Activated effector memory CD4-positive, alpha-beta T cell treated with Interleukin-2 at 50 U/mL for 16 hours (primary cell): ENCODE measurements at places on chromosomes 5 and 9.
A peak's percentile ranks its signal among the peaks of the same experiment; 100 is the strongest.

DNA sequence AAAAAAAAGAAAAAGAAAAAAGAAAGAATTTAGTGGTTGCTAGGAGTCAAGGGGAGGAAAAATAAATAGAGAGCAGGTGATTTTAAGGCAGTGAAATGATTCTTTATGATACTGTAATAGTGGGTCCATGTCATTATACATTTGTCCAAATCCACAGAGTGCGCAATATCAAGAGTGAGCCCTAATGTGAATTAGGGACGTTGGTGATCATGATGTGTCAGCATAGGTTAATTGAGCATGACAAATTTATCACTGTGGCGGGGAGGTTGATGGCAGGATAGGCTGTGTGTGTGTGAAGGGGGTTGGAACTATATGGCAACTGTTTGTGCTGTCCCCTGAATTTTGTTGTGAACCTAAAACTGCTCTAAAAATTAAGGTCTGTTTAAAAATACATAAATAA lies 357.8 kb downstream of the ICE1 start:
- no peak for DNase-seq

GRCh38 chr5:134247428-134248224 lies 21.8 kb upstream of the PPP2CA start:
- DNase-seq = no peak

DNA sequence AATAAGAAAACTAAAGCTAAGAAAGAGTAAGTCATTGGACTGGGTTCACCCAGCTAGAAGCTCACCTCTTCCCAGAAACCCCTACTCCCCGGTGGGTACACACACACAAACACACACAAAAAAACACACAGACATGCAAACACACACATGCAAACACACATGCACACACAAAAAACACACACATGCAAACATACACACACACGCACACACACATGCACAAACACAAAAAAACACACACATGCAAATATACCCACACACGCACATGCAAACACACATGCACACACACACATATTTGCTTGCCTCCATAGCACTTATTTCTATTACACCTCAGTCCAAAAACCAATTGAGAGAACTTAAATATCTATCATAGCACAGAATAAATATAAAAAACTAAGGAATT lies 26.1 kb downstream of the RETREG1 start:
- DNase-seq = no peak

DNA sequence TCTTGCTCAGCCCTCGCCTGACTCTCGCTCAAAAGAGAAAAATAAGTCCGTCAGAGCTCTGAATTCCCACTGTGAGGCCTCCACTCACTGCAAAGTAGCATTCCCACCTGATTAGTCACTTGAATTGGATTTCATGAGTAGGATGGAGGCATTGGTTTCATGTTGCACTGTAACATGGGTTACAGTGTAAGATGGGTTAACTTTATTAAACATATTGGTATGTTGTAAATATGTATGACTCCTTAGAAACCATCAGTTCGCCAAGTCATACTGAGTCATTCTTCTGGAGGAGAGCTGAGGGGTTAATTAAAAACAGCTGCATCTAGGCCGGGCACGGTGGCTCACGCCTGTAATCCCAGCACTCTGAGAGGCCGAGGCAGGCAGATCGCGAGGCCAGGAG lies 93.8 kb upstream of the BNC2 start:
- no peak for DNase-seq

DNA sequence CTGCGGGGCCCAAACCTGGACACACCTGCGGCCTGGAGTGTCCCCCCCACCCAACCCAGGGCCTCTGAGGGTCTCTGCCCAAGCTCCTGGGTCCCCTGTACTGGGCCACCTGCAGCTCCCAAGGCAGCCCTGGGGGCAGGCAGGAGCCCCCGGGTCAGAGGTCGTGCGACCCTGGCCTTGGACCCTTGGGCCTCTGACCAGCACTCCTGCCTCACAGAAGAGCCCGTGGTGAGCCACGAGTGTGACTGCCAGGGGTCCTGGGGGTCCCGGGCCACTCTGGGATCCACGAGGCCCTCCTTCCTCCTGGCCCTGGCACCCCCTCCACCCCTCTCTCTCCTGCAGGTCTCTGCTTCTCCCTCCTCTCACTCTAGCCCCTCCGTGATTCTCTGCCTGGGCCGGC lies 5.0 kb upstream of the PTGDS start:
- no peak for DNase-seq

DNA sequence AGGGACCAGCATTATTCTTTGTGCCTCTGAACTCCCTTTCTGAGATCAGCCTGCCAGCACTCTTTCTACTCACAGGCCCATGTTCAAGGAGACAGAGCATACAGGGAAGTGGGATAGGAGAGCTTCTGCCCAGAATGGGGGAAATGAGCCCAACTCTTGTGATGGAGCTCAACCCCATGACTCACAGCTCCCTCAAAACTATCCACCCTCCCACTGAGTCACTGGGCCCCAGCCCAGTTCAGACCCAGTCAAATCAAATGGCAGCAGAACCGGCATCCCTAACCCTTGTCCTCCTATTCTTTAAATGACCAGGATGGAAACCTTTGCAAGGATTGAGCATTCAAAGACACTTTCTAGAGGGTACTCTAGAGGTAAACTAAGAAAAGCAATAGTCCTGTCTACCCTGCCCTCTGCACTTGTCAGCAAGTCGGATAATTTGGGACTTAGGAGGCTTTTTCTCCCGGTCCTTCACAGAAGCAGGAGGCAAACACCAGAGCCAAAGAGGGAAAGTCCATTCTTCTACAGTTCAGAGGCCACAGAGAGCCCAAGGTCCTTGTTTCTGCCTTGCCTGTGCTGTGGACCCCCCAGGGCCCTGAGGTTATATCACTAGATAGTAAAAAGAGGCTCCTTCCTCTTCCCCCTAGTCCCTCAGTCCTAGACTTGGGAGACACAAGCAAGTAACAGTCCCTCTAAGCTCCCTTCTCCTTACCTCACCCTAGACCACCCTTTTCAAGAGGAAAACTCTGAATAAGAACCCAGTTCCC lies 3.2 kb downstream of the ATOSB start:
- no peak for DNase-seq

- no peak for DNase-seq
Measured at GRCh38 chr5:100472091-100472490, 63.1 kb upstream of the FAM174A start.

GRCh38 chr9:136799854-136800657 lies 3.9 kb downstream of the CCDC183 start:
- DNase-seq = peak; percentile 76

DNA sequence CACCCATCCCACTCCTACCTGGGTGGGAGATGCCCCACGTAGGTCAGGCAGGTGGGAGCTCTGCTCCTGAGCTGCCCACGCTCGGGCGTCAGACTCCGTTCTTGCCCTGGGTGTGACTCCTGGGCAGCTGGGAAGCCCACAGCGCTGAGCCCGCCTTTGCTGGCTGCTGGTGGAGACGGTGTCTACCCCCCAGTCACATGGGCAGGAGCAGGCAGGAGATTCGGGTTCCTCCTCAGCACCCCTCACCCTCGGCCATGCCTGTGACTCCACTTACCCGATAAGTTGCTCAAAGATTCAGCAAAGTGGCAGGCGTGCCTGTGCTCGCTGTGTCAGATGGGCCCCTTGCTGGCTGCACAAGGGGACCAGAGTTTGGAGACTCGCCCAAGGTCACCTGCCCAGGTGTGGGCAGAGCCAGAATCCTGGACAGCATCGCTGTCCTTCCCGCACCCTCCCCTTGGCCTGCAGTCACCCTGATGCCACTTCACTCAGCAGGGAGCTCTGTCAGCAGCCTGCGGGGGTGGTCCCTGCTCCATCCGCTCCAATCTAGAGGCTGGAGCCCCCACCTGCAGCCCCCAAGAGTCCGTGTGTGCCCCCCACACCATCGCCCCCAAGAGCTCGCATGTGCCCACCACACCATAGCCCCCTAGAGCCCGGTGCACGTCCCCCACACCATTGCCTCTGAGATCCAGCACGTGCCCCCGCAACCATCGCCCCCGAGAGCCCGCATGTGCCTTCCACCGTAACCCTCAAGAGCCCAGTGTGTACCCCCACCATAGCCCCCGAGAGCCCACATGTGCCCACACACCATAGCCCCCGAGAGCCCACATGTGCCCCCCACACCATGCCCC lies 4.2 kb downstream of the LCN1 start:
- DNase-seq = no peak

GRCh38 chr5:9543311-9543920 lies 2.5 kb downstream of the SEMA5A start:
- no peak for DNase-seq

DNA sequence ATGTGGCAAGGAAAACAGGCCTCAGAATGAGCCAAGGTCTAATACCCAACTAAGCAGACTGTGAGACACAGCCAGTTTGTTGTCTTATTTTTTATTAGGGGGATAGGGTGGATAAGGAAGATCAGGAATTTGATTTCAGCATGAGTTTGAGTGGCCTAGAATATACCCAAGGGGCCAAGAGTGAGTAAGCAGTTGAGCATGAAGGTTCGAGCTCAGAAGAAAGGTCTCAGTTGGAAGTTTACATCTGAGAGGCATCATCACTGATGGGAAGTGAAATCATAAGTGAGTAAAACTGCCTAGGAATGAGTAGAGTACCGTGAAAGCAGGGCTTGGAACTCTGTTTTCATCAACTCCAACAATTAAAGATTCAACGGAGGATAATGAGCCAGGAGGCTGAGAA lies 12.6 kb downstream of the PSMD5 start:
- DNase-seq = no peak

GRCh38 chr5:41418220-41419031 lies 92.0 kb downstream of the PLCXD3 start:
- no peak for DNase-seq

DNA sequence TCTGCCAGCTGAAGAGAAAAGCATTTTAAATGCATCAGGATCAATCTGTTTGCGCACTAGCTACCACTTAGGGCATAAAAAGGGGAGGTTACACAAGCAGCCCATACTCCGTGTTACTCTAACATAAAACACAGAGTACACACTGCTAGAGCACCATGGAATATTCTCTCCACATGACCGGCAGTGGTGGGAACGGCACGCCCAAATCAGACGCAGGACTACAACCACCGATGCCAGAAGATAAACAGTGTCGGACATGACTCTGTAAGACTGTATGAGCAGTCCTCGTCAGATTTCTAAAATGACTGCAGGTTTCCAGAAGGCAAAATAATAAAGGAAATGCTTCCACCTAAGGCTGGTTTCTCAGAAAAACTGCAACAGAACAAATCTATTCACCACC lies 40.0 kb downstream of the CDK5RAP2 start:
- DNase-seq = no peak

DNA sequence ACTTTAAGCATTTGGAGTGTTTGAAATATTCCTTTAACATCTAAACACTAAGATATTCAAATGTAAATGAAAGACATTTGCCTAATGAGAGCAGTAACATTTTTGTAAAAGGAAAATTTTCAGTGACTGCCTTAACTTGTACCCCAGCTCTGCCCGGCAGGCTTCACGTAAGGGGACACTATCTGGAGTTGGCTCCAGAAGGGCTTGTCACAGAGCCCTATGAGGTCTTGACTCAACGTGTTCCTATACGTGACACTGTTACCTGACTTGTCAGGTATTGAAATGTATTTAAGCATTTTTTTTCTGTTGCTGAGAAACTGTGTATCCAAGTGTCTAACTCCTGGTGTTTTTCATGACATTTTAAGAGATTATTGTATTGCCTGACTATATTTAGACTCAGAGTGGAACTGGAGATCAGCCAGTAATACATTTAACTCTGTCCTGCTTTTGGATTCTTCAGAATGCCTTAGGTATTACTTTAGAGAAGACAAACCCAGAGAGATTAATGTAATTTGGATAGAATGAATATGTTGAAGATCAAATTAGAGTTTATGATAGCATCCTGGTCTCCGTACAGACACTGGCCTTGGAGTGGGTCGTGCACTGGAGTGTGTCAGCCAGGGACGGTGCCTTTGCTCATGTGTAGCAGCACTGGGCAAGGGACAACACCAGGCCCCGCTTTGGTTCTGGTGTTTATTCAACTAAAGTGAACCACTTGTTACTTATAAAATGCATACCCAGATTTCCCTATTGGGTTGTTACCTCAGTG lies 34.6 kb upstream of the PHF2 start:
- DNase-seq = no peak

DNA sequence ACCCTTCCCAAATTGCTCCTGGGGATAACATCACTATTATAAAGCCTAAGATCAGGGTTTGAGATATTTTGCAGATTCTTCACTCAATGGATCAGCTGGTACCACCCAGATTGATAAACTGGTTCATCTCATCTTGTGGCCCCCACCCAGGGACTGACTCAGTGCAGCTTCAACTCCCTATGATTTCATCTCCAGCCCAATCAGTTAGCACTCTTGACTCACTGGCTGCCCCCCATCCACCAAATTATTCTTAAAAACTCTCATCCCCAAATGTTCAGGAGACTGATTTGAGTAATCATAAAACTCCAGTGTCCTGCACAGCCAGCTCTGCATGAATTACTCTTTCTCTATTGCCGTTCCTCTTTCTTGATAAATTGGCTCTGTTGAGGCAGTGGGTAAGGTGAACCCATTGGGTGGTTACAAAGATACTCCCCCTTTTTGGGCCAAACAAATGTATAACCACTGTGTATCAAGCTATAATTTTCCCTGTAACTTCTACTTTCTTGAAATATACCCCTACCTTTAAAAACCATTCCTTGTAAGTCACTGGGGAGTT lies 263.3 kb upstream of the IL12B start:
- DNase-seq = no peak

DNA sequence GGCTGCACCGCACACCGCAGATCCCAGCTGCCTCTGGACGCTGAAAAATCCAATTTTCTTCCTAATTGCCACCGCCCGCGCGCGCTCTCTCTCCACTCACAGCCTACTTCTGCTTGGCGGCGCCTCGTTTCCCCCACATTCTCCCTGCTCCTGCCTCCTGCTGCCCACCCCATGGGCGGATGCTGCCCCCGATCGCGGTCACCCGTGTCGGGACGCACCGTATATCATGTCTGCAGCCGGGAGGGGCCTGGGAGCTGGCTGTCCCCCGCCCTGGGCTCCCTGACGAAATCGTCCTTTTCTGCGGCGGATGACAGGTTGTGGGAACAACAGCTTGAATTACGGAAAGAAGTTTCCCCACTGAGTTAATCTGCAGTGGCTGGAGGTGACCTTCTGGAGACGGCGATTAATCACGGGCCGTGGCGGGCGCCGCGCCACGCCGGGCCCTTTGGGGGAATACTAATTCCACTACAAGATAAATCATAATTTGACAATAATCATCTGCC lies 36.3 kb upstream of the PSD2 start:
- DNase-seq = no peak

DNA sequence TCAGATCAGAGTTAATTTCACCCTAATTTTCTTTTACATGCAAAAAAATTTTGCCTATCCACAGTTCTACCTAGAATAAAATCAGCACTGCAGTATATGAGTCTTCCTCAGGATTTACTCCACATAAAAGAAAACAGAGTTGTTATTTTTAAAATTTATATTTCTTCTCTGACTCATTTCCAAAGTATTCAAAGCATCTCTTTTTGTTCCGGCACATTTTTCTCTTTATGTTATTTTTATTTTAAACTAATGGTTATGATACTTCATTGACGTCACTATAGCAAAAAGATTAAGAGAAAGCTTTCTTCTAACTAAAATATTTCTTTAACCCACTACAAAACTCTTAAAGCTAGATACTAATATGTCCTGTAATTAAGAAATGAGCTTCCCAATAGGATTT lies 590.4 kb downstream of the PRELID2 start:
- DNase-seq = no peak

- DNase-seq = no peak
Measured at GRCh38 chr9:91345978-91346377, 15.7 kb downstream of the AUH start.

- no peak for DNase-seq
Measured at GRCh38 chr5:141878186-141878710, at the start of gene PCDH1. Gene PCDH1 (minus strand): TSS chr5:141878410. CDS start chr5:141878262, 148 bp downstream.
